ENCODE measurements at places on chromosomes 4 and X.
A peak's percentile ranks its signal among the peaks of the same experiment; 100 is the strongest.

DNA sequence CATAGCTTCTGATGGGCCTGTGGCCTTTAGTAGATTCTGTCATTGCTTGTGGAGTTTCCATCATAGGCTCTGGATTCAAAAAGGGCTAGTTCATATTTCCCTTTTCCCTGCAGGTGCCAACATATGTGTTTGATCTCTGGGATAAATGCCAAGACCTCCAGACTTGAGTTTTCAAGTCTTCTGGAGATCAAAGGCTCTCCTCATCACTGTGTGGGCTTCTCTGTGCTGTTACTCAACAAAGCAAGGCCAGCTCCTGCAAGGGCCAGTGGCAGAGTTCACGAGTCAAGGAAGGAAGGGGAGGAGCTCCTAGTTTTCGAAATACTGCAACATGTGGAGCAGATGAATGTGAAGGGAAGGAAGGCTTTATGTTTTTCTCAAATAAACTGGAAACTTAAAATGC, 62.7 kb upstream of the SCML1 start:
- no peak for DNase-seq

GRCh38 chr4:145609481-145610427, 9.4 kb upstream of the MMAA start:
- DNase-seq = no peak

- DNase-seq = no peak
Observed at GRCh38 chrX:122245943-122246342, 938.1 kb upstream of the GRIA3 start.

DNA sequence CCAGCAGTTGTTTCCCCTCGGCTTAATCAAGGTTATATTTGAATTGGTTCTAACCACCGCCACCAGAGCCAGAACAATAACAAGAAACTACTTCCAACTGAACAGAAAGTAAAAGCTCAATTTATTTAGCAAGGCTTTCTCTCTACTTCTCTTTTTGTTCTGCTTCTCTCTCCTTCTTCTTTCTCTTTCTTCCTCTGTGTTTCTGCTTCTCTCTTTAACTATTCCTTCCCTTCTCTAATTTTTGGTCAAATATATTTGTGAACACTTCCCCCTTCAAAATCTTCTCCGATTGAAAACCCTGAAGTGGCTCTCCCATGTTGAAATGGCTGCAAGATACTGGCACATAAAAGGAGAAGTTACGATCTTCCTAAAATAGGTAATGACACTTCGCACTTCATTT, 1195.9 kb upstream of the PRKX start:
- no peak for DNase-seq

- peak; percentile 7 for DNase-seq
Observed at GRCh38 chrX:72043636-72044035, 88.1 kb downstream of the RTL5 start.

DNA sequence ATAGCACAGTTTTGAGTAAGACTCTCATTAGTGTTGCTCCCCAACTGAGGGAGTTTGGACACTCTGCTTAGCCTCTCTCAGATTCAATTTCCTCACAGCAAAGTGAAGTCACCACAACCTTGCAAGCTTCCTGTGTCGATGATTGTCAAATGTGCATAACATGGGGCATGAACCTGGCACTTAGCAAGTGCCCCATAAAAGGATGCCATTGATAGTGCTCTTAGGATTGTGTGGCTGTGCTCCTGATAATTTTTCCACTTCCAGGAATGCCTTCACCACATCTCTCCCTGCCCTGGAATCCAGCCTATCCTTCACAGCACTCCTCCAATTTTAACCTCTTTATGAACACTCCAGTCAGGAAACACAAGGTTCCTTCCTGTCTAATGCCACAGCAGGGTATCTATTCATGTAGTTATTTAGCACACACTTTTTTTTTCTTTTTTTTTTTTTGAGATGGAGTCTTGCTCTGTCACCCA, 309.4 kb downstream of the PPP3CA start:
- DNase-seq = no peak

DNA sequence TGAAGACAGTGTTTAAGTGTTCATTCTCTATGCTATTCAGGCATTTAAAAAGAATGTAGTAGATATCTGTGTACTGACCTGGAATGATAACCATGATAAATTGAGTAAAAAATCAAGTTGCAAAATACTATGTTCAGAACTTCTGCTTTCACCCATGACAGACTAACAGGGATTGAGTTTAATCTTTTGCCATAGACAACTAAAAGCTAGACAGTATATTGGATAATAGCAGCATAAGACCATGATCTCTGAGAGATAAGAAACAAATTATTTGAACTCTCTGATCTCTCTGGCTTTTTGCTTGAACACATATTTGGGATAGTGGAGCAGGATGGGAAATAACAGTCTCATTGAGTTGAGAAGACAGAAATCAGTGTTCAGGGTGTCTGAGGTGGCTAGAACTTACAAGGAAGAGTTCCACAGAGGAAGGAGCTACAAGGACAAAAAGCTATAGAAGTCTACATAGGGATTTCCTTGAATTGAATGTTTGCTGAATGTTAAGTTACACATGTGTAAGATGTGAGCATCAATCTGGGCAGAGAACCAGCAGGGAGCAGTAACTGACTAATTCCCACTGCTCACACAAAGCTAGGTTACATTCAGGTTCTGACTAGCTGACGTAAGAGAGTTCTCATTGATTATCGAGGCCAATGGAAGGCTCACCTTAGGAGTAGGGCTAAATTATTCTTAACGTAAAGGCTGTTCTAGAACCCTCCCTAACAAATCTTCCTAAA, 60.4 kb downstream of the SLC30A9 start:
- DNase-seq = no peak

- DNase-seq = no peak
Observed at GRCh38 chr4:112516471-112517066, 589 bp upstream of the NEUROG2 start.

DNA sequence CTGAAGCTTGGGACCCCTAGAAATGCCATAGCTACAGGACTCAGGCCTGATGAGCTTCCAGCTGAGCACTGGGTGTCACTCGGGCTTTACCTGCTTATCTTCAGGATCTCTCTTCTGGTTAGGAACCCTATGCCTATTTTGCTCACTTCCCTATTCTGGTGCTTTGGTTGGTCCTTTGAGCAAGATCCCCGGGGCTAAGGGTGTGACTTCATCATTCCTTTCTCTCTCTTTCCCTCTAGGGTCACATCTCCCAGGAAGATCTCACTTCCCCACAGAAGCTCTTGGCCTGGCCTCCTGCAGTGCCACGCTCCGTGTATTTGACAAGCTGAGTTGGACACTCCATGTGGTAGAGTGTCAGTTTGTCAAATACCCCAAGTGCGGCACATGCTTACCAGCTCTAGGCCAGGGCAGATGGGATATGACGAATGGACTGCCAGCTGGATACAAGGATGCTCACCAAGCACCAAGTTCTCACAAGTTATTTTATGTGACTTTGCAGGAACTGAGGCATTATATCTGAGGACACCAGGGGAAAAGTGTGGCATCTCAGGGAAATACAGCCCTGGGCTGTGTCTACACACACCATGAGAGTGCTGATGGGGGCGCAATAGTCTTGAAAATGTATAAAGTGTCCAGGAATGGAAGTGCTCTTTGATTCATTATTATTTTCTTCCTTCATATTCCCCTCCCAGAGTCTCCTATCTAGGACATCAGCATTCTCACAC, 21.1 kb downstream of the VSIG4 start:
- DNase-seq = no peak

Measured in coronary artery (tissue), 2 donors.